ENCODE measurements at places on chromosomes 12 and 14.

GRCh38 chr14:79056879-79057278 lies 886.7 kb downstream of the NRXN3 start:
- DNase-seq, result no peak

GRCh38 chr14:88384718-88385117 lies 739 bp upstream of the SPATA7 start:
- DNase-seq, result no peak

DNA sequence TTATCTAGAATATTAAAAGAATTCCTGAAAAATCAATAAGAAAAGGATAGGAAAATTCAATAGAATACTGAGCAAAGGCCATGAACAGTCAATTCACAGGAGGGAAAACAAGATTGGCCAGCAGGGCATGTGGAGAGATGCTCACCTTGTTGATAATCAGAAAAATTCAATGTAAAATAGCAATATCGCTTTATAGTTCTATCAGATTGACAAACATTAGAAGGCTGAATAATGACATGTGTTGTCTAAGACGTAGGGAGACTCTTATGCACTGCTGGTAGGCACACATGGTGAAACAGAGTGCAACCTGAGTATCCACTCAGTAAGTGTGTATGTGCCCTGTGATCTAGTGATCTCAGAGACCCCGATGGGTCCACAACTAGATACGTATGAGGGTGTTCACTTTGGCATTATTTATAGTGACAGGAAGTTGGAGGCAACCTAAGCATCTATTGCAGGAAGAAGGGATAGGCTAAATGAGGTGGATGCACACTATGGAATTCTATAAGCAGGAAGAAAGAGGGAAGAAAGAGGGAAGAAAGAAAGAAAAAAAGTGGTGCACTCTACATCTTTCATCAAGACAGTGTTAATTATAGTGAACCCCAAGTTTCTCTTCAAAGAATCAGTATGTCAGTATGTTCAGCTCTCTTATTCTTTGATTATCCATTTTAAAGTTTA lies 3.8 kb upstream of the ANKRD33 start:
- DNase-seq, result no peak

DNA sequence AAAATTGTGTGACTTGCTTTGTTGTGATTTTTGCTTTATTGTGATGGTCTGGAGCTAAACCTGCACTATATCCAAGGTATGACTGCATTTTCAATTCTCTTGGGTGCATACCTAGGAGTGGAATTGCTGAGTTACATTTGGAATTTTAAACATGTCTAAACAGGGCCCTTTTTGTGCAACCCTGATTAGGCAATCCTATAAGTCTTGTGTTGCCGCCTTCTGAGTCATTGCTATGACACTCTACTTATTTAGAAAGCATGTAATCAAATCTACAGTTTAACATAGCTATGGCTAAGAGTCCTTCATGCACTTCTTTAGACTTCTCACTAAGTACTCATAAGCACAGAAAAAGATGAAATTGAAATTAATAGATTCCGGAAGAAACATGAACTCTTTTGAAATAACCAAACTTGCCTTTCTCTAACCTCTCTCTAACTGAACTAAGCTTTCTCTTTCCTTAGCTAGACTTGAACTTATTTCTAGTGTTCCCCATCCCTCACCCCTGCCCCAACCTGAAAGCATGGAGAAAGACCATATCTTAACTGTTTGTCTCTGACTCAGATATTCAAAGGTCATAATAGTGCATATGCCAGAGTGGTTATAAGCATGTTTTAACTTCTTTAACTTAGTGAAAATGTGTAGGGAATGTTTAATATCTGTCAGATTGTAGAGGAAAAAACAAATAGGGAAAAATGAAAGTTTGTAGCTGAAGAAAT lies 203.0 kb downstream of the SNAPC1 start:
- no peak for DNase-seq

DNA sequence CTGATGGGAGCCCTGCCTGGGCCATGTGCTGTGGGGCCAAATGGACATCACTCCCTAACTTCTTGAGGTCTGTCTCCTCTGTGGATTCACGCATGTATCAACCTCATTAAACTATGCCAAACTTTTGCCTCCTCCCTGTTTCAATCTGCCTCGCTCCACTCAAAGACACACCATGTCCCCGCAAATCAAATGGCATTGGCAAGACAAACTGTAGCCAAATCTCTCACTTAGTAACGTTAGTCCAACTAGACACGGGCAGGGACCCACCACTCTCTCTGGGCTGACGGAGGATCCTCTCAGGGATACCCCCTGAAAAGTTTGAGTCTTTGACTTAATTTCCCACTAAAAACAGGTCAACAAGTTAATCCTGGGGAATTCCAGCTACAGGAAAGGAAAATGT lies 8.0 kb downstream of the ZBTB39 start:
- no peak for DNase-seq

DNA sequence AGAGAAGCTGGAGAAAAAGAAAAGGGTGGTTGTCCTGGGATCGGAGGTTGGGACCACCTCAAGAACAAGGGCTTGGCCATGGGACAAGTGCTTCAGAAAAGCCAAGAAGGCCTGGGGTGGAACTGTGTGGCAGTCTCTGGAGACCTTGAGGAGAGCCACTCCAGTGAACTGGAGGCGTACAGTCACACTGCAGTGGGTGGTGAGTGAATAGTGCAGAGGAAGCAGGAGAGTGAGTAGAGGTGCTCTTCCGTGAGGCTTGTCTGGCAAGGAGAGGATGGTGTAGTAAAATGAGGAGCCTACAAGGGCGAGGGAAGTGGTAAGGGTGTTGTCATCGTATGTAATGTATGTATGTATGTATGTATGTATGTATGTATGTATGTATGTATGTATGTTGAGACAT lies 20.9 kb downstream of the RASSF3 start:
- DNase-seq, result no peak
